ENCODE measurements at places on chromosomes 2 and 18.

DNA sequence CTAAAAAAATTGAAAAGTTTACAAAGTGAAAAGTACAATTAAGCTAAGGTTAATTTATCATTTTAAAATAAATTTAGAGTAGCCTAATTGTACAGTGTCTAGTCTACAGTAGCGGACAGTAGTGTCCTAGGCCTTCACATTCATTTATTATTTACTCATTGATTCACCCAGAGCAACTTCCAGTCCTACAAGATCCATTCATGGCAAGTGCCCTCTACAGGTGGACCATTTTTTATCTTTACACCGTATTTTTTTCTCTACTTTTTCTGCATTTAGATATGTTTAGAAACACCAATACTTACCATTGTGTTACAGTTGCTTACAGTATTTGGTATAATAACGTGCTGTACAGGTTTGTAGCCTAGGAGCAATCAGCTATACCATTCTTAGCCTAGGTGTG, 84.1 kb downstream of the TSN start:
- no peak for DNase-seq

GRCh38 chr18:66013969-66014368, 263.2 kb downstream of the CDH7 start:
- no peak for DNase-seq

DNA sequence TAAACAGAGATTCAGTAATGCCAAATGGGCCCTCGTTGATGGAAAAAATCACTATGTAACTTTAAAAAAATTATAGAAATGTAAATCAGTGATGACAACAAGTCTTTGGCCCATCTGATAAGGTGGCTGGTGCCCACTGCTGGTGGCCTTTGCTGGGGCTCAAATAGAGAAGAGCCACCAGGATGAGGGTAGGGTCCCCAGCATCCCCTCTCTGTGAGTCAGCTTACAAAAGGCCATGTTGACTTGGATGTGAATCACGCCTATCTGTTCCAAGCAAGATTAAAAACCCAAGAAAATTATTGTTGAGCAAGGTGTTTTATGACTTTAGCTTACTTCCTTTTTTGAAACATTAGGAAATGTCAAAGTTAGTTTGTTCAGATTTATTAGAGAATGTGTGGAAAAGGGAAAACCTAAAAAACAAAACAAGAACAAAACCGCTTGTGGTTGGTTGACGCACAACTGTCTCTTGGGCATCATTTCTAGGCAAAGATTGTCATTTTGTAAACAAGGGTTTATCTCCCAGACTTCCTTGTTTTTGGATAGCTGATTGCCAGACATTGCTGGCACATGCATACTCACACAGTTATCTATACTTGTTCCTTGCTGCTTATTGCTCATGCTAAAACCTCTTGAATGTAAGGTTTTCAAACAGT, 53.7 kb upstream of the ZNF396 start:
- DNase-seq, result no peak

- no peak for DNase-seq
These were observed 53.9 kb downstream of the ANKRD44 start for GRCh38 chr2:197256547-197257170.

GRCh38 chr2:105279126-105279525, 37.6 kb downstream of the GPR45 start:
- DNase-seq, result no peak

- no peak for DNase-seq
These were observed 114.0 kb downstream of the GATA6 start for GRCh38 chr18:22283397-22283796.

GRCh38 chr18:13836559-13836958, 12.6 kb downstream of the MC5R start:
- no peak for DNase-seq

DNA sequence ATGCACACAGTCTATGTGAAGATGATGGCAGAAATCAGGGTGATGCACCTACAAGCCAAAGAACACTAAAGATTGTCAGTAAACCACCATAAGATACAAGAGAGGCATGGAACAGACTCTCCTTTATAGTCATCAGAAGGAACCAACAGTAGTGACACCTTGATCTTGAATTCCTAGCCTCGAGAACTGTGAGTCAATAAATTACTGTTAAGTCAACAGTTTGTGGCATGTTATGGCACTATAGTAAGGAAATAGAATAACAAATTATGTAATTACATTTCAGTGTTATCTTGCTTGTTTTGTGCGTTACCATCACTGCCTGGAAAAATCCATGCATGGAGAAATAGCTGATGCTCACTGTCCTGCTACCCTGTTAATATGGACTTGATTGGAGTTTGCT, 110.2 kb upstream of the LRP1B start:
- DNase-seq, result no peak

DNA sequence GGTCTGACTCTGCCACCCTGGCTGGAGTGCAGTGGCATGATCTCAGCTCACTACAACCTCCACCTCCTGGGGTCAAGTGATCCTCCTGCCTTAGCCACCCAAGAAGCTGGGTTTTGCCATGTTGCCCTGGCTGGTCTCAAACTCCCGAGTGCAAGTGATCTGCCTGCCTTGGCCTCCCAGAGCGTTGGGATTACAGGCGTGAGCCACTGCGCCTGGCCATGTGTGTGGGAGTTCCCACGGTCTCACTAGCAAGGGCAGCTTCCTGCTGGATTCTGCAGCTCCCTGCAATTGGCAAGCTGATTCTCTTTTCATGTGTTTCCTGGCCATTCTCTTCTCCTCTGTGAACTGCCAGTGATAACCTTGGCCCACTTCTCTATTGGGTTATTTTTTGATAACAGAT, 84.0 kb downstream of the USP40 start:
- DNase-seq, result no peak

- DNase-seq, result no peak
These were observed 150.6 kb downstream of the PRPF40A start for GRCh38 chr2:152566728-152567069.
